ENCODE measurements at places on chromosomes 1 and 21.

GRCh38 chr1:31669786-31670592, 25.3 kb upstream of the PEF1 start:
- no peak for DNase-seq

GRCh38 chr21:16538936-16539440, 809.2 kb downstream of the USP25 start:
- DNase-seq, result no peak

GRCh38 chr1:47325528-47325927, 8.1 kb upstream of the CMPK1 start:
- DNase-seq, result no peak

GRCh38 chr1:152159144-152159543, at the start of gene RPTN:
Gene RPTN, minus strand, starts transcription at chr1:152159228. Its CDS starts 1,339 bp downstream, at chr1:152157889.
- DNase-seq, result no peak

DNA sequence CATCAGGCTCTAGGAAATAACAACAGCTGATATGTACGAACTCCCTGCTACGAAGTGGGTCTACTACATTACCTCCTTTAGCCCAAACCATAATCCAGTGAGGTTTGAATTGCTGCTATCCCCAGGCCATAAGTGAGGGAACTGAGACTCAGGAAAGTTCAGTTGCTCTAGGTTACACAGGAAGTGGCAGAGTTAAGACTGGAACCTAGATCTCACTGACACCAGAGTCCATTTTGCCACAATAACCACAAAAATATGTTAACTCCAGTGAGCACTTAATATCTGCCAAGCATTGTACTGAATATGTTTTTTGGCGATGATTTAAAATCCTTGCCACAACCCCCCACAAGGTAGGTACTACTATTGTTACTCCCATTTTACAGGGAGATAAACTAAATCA, 8.9 kb upstream of the TADA1 start:
- no peak for DNase-seq

- no peak for DNase-seq
Observed at GRCh38 chr1:198462365-198463019, 78.0 kb downstream of the ATP6V1G3 start.

DNA sequence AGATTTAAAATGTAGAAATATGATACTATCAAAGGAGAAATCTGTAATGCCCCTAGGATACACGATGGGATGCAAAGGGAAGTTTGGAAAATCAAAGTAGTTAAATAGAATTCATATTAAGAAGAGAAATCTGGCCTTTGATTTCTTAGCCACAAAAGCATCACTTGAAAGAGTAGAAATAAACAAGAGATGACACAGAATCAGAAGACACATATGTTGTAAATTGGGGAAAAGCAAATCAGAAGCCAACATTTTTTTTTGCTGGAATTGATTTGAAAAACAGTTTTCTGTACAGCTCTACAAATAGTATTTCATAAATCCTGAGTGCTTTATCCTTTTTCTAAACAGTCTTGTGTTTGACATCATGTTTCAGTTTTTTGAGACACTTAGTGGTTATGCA, 12.4 kb upstream of the TNFSF18 start:
- no peak for DNase-seq

DNA sequence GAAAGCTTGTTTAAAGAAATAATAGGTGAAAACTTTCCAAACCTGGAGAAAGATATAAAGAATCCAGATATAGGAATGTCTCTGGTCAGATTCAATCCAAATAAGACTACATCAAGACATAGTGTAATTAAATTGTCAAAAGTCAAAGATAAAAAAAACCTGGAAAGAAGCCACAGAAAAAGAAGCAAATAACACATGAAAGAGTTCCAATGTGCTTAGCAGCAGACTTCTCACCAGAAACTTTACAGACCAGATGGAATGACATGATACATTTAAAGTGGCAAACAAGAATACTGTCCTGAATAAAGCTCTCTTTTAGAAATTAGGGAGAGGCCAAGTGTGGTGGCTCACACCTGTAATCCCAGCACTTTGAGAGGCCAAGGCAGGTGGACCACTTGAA, 1039.9 kb downstream of the KCNT2 start:
- DNase-seq, result no peak

GRCh38 chr1:52296345-52296744, 69.7 kb downstream of the CC2D1B start:
- DNase-seq, result no peak

- DNase-seq, result no peak
Observed at GRCh38 chr1:166906647-166907046, 30.6 kb upstream of the TADA1 start.

DNA sequence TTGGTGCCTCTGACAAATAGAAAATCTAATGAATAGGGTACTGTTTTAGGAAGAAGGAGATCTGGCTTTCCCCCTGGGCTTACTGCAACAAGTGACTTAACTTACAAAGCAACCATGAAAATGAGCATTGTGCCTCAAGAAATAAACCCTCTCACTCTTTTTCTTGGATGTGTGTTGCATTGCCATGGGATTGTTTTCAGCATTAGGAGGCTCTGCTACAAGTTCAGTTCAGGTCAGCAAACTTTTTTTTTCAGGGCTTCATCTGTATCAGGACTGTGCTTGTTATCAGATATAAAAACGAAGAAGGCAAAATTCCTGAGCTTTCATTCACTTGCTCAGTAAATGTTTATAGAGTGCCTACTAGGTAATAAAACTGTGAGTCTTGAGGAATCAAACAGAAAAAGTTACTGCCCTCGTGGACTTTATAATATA, 37.8 kb upstream of the DOCK7 start:
- no peak for DNase-seq

DNA sequence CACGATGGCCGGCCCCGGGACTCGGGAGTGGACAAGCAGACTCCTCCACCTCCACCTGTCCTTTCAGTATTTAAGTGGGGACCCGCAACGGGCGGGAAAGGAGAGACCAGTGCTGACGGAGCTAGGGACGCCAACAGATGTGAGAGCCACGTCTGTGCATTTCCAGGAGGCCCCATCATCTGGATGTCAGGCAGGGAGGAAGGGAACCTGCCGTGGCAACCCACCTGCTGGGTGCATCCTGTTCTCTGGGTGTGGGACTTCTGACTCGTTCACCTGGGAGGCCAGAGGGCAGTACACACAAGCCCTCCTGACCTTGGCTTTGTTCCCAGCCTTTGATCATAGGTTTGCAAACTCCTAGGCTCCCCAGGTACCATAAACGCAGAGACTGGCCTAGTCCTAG, 5.6 kb upstream of the PCBP3 start:
- DNase-seq, result no peak

GRCh38 chr1:216210081-216210480, 213.2 kb downstream of the USH2A start:
- DNase-seq, result no peak

GRCh38 chr1:12087797-12088314, 24.8 kb downstream of the TNFRSF8 start:
- DNase-seq, result no peak

- no peak for DNase-seq
Observed at GRCh38 chr21:17828223-17828622, 9.1 kb upstream of the C21orf91 start.

GRCh38 chr1:40344597-40344996, 27.5 kb upstream of the COL9A2 start:
- no peak for DNase-seq

GRCh38 chr21:35048706-35049617, at the start of gene RUNX1:
Gene RUNX1, minus strand, starts transcription at chr21:35049302.
- DNase-seq, result no peak

- no peak for DNase-seq
Observed at GRCh38 chr1:9247894-9248293, 13.3 kb downstream of the H6PD start.

- no peak for DNase-seq
Observed at GRCh38 chr1:234825498-234826165, 215.7 kb upstream of the IRF2BP2 start.

- DNase-seq, result no peak
Observed at GRCh38 chr1:50930965-50931737, 28.9 kb downstream of the FAF1 start.

DNA sequence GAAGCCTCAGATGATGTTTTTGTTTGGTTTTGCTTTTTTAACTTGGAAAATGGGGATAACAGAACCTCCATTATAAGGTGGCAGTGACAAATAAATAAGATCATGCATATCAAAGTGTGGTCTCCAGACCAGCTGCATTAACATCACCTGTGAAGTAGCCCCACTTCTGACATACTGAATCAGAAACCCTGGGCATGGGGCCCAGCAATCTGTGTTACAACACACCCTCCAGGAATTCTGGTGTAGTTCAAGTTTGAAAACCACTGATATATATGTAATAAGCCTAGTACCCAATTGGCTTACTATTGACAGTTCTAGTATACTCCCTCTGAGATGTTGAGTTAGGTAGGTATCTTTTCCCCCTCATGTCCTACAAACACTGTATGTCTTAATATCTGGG, 24.1 kb upstream of the RNF19B start:
- DNase-seq, result no peak

- no peak for DNase-seq
Observed at GRCh38 chr21:37348664-37349063, 17.9 kb upstream of the DYRK1A start.

GRCh38 chr1:109163551-109163950, 49.6 kb downstream of the ELAPOR1 start:
- DNase-seq, result no peak

- DNase-seq, result no peak
Observed at GRCh38 chr1:21162740-21163464, 13.8 kb downstream of the EIF4G3 start.

GRCh38 chr1:192538407-192539296, 36.9 kb upstream of the RGS1 start:
- no peak for DNase-seq

Measured in stimulated activated CD4-positive, alpha-beta T cell treated with anti-CD3 and anti-CD28 coated beads, Interleukin-1b, Interleukin-23, amount 100 ng/mL, for 1 hour (primary cell).